ENCODE measurements at places on chromosomes 5 and 9.

DNA sequence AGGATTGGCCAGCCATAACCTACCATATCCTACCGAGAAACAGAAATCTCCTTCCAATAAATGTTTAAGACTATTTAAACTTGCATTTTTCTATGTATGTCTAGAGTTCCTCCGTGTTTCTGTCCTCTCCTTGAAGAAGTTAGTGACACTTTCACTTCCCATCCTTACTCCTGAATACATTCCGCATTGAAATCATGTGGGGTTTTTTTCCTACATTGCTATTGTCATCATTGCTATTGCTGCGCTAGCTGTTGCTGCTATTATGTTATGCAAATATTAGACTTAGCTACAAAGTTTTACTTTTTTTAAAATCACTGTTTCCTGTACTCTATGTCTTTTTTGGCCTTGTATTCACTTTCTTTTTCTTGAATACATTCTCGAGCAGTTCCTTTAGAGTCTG lies 83.3 kb upstream of the NEK6 start:
- peak; percentile 57 for DNase-seq

GRCh38 chr5:42940853-42941252 lies 99.3 kb downstream of the ANXA2R start:
- DNase-seq = no peak

DNA sequence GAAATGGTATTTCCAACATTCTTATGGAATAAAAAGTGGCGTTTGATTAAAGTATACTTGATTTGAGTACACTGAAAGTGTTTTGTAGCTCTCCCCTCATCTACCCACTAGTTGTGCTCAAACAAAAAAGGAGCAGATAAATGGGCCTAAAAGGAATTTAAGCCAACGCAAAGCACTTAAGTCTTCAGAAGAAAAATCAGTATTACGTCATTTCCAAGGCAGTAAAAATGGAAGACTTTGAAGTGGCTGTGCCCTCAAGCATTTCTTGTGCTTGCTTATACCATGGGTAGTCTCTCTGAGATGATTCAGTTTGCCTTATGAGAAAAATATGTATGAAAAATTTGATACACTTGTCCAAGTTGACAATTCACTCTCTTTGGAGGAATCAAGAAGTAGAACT lies 279.9 kb upstream of the CD180 start:
- DNase-seq = no peak

DNA sequence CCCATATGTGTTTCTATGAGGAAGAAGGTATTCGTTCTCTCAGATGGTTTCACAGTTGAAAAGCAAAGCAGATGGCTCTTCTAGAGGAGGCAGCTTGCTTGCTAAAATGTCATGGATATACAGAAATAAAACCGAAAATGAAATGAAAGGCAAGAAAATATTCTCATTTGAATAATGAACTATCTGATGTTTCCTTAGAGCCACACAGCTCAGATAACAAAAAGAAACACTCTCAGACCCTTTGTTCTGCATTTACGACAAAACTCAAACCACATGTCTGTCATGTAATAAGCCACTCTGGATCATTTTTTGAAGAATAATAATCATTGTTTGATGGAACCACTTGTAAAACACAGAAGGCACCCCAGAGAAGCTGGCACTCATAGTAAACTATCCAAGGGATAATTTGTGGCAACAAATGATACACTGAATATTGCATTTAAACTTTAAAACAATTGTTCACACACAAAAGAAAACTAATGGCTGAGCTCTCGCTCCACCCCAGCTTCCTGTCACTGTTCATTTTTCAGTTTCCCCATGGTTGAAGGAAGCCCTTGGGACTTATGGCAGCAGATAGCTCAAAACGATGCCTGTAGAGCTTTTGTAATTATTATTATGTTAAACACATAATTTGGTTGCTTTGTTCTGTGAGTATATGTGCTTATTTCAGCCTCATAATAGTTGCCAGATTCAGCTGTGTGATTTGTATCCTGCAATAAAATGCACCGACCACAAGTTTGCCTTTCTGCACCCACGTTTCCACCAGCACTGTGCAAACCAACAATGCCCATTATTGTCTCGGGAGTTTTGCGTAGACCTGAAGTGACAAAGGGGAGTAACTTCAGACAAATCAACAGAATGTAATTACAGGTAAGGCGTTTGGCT lies 256.0 kb downstream of the TMEM167A start:
- no peak for DNase-seq

DNA sequence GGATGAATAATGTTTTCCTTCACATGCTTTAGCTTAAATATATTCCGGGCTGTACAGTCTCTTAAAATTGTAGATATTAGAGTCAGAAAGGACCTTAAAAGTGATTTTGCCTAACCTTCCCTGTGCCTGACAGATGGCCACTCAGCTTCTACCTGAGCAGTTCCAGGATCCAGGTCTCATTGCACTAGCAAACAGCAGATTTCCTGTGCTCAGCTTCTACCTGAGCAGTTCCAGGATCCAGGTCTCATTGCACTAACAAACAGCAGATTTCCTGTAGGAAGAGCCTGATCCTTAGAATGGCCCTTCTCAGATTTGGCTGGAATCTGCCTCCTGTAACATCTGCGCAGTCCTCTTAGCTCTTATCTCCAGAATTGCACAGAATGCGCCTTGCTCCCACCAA lies 219.8 kb downstream of the AOPEP start:
- no peak for DNase-seq

- no peak for DNase-seq
These were observed 133.9 kb downstream of the JAKMIP2 start for GRCh38 chr5:147648597-147648996.

- no peak for DNase-seq
These were observed 252.2 kb downstream of the PIK3R1 start for GRCh38 chr5:68467794-68468193.

GRCh38 chr9:34097865-34098264 lies 28.6 kb downstream of the DCAF12 start:
- DNase-seq = no peak

DNA sequence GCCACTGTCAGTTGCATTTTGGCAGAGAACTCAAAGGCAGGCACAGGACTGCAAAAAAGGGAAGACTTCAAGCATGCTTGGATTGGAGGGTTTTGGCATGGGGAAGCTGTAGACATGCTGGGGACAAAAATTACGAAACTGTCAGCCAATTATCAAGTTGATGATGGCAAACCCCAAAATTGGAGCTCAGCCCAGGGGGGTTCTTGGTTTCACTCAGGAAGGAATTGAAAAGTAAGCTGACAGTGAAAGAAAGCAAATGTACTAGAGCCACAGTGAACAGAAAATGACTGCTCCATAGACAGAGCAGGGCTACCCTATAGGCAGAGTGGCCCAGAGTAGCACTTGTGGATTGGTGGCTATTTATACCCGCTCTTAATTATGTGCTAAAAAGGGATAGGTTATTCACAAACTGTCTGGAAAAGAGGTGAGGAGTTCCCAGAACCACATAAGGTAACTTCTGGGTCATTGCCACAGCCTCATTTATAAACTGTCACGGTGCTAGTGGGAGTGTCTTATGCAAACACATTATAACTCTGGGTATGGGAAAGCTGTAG lies 14.6 kb upstream of the CFAP95 start:
- DNase-seq = peak; percentile 51
